ENCODE measurements at places on chromosomes 12 and 14. TPM values are rescaled to one million over a fixed set of nuclear protein-coding genes. Genes with fewer than 3 reads are reported as not detected.
A peak's percentile ranks its signal among the peaks of the same experiment; 100 is the strongest.

SLC15A4 gene
- 18.9 TPM for total RNA-seq

CLEC9A gene
- not detected for total RNA-seq

HCAR2 gene
- 2.6 TPM for total RNA-seq

FAM234B gene
- total RNA-seq = 7.3 TPM

PRIMA1 gene
- total RNA-seq = not detected

ADAM21 gene
- not detected for total RNA-seq

DBX2 gene
- not detected for total RNA-seq

- no peak for DNase-seq
Observed at GRCh38 chr12:126856958-126857357, 1410.0 kb upstream of the TMEM132C start.

- no peak for DNase-seq
Observed at GRCh38 chr14:24057271-24057670, 5.5 kb downstream of the CARMIL3 start.

DNA sequence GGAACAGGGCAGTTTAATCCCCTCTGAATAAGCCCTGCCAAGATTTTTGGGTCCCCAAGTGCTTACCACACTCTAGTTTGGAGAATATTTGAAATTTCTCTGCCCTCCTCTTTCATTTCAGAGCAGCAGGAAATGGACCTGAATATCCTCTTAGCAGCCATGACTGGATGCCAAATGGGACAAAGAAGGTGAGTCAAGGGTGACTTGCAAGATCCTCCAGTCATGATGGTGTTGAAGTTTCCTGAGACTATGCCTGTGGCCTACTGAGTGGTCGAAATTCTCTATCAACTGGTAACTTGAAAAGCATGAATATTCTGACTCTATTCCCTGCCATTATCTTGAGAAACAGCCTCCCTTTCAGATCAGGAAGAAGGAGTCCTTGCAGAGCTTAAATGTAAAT lies 1674.7 kb upstream of the SEL1L start:
- DNase-seq = no peak

DNA sequence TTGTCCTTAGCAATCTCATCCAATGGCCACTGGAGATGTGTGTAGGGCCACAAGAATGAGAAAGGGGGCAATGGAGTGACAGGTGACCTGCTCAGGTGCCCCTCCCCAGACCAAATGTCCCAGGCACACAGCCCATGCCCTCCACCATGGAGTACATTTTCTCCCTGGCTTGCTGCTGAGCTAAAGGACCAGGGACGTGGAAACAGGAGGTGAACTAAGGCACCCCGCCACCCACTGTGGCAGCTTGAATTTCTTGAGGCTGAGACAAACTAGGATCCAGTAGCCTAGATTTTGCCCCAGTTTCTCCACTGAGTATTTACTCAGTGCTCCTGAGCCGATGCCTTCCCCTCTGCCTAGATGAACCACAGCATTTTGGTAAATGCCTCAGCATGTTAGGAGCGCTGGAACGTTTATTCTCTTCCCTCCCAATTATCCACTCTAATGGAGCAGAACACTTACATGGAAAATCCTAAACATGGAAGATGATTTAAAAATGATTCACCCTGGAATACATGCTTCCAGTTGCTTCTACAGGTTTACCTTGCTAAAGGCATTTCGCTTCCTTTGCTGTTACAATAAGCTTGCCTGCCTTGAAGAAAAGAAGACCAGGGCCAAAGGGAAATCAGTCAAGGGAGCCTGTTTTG lies 198.0 kb downstream of the ZFP36L1 start:
- no peak for DNase-seq

- DNase-seq = no peak
Observed at GRCh38 chr12:1322821-1323220, 271.6 kb downstream of the FBXL14 start.

- DNase-seq = no peak
Observed at GRCh38 chr12:48824112-48824511, 5.8 kb downstream of the CACNB3 start.

- peak; percentile 75 for DNase-seq
Observed at GRCh38 chr12:122891661-122892525, 4.0 kb downstream of the VPS37B start.

- no peak for DNase-seq
Observed at GRCh38 chr12:93177208-93178153, 200.2 kb upstream of the NUDT4 start.
